ENCODE measurements at places on chromosomes 2 and 18.

DNA sequence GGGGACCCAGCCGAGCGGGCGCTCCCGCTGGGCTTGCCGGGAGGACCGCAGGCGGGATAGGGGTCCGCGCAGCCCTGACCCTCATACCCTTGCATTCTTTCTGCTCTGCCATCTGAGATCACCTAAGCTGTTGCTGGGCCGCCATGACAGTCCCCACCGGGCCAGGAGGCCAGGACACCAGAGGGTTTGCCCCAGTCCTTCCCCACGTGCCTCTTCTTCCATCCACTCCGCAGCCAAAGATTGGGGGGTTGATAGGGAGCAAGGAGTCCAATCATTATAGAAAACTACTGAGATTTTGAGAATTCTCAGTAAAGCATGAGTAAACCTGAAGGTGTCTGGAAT lies 453 bp upstream of the GRB14 start:
- no peak for DNase-seq

- peak; percentile 58 for DNase-seq
These were observed 71.1 kb downstream of the DSC3 start for GRCh38 chr18:30971338-30971956.

- no peak for DNase-seq
These were observed 24.6 kb upstream of the MAT2A start for GRCh38 chr2:85514323-85514722.

DNA sequence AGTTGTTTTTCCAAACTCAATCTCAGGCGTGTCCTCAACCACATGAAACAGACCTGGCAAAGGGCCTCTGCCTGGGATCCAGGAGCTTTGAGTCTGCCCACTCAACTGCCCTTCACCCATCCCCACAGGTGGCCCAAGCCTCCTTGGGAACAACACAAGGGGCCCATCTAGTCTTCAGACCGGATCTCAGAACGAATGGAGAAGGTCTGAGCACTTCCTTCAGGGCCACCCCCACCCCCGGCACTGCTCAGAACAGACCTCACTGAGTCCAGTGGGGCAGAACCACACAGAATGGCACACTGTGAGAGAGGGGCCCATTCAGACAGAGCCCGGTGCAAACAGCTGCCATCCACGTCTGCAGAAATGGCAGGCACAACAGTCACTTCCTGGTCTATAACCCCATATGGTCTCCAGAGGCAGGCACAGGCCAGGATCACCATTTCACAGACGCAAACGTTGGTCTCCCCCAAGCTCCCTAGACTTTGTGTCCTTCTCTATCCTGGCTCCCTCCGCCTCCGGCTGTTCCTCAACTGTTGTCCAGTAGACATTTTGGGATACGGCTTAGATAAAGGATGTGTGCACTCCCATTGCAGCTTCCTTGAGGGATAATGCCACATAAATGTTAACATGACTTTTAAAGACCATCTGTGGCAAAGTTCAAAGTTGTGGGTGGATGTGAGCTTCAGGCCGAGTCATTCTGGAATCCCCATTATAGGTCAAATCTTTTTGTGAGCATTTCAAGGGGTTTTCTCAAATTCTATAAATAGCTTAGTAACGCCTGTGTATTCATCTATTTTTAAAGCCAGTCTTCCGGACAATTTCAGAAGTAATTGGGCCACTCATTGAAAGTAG lies 149.7 kb downstream of the SMAD7 start:
- DNase-seq = no peak

DNA sequence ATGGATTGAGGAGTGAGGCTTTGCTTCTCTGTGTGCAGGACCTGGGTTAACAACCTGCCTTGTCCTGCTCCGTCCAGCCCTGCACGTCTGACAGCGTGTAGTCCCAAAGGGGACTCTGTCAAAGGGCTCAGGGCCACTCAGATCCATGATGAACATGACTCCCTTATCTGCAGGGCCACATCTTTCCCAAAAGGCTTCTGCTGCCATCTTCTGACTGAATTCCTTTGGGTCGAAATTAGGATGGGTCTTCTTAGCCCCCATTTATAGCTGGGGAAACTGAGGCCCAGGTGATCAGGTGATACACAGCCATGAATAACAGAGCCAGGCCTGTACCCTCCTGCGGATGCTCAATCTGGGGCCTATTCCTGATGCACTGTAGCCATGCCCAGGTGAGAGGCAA lies 109.2 kb downstream of the CELF4 start:
- DNase-seq = no peak

DNA sequence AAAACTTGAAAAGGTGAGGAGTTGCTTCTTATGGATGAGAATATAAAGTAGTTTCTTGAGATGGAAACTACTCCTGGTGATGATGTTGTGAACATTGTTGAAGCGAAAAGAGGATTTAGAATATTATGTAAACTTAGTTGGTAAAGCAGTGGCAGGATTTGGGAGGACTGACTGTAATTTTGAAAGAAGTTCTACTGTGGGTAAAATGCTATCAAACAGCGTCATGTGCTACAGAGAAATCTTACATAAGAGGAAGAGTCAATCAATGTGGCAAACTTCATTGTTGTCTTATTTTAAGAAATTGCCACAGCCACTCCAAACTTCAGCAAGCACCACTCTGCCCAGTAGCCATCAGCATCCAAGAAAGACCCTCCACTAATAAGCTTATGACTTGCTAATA lies 112.9 kb upstream of the ZEB2 start:
- DNase-seq = no peak

GRCh38 chr2:76870581-76870980 lies 651.6 kb downstream of the LRRTM4 start:
- no peak for DNase-seq

- no peak for DNase-seq
These were observed 6.2 kb upstream of the ARMC9 start for GRCh38 chr2:231191896-231192872.

GRCh38 chr18:3279201-3280185 lies 17.6 kb downstream of the MYL12B start:
- no peak for DNase-seq

GRCh38 chr2:174623690-174624089 lies 26.1 kb upstream of the WIPF1 start:
- DNase-seq = no peak

DNA sequence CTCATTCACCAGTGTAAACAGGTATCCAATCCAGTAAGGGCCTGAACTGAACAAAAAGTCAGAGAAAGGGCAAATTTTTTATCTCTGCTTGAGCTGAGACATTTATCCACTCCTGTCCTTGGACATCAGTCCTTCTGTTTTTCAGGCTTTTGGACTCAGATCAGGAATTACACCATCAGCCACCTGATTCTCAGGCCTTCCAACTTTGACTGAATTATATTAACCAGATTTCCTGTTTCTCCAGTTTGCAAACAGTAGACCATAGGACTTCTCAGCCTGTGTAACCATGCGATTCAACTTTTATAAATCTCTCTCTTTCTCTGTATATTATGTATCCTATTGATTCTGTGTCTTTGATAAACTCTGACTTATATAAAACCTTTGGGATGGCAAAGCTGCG lies 289.3 kb upstream of the CDH2 start:
- DNase-seq = no peak

DNA sequence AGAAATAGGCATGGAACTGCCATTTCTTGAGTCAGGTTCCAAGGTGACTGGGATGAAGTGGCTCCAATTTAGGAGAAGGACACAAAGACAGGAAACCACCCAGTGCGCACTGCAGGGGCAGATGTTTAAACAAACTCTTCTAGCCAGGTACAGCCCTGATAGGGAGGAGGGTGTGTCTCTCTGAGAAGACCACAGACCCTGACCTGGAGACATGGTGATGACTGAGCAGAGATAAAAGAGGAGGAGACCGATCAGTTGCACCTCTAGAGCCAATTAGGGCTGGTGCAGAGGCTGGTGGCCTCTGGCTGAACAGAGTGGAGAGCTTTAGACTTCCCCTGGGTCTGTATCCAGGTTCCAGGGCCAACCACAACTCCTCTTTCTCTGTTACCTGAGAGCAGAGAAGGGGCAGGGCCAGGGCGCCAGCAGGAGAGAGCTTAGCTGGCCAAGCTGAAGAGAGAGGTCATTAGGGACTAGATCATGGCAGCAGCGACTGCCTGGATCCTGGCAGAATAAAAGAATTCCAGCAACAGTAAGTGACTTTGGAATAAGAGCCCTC lies 5.4 kb upstream of the SPOPL start:
- no peak for DNase-seq

- no peak for DNase-seq
These were observed 107.2 kb upstream of the CDH2 start for GRCh38 chr18:28284132-28284531.

DNA sequence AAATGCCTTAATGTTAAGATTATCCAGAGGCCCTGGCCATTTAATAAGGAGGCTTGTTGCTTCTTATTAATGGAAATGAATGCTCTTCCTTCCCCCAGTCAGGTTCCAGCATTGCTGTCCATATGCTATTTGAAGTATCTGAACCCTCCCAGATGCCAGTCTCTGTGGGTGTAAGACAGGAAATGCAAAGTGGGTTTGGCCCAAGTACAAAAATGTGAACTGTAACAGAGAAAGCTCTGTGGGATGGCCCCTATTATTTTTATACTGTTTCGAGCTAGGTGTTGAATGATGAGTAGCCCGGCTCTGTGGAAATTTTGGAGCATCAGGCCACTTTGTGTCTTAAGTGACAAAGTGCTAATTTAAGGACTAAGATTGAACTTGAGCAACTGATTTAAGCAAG lies 141.0 kb downstream of the UXS1 start:
- DNase-seq = no peak

GRCh38 chr2:28627722-28628480 lies 123.7 kb upstream of the PPP1CB start:
- DNase-seq = no peak

- DNase-seq = no peak
These were observed 49.7 kb downstream of the RASGRP3 start for GRCh38 chr2:33526132-33526531.

GRCh38 chr18:48555465-48555995 lies 16.7 kb downstream of the CTIF start:
- DNase-seq = no peak

DNA sequence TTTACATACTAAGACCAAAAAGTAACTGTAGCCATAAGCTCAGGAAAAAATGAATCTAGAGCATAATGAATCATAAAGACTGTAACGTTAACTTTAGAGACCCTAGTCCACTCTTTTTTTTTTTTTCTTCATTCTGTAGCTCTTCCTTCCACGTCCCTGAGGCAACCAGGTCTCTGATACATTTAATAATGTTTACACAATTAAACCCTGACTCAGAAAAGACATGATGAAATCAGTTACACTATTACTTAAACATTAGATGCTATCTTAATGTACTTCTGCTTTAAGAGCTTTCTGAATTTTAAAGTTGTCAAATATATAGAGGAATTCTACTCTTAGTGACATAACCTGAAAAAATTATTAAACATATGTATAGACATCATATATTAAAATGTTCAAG lies 1121.5 kb upstream of the DDX18 start:
- DNase-seq = no peak

DNA sequence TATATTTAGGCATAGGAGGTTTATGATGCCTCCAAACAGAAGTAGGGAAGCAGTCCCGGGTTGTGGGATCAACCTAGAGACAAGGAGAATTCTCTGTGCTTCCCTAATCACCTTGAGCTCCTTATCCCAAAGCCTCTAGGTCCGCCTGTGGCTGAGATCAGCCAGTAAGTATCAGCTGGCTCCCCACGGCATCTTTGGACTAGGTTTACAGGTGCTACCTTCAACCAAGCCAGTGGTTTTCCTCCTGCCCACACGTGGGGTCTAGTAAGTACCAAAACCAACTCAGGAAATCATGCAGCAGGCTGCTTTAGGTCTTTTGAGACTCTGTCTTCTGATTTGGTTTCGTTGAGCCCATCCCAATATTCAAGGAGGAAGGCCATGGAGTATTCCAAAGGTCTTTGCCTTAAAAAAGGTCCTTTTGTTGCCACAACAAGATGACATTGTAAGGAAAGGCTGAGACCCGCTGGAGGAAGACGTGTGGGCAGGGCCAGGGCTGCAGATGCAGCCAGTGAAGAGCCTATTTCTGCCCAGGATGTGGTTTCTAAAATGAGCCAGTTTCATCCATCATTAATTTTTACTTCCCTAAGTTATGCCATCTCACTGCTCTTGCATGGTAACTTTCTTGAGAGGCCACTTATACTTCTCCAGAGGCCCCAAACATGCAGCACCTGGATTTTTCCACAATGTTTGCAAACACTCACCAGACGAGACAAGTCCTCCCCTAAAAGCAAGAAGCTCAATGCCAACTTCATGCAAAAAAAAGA lies 248.7 kb downstream of the RNF152 start:
- no peak for DNase-seq

DNA sequence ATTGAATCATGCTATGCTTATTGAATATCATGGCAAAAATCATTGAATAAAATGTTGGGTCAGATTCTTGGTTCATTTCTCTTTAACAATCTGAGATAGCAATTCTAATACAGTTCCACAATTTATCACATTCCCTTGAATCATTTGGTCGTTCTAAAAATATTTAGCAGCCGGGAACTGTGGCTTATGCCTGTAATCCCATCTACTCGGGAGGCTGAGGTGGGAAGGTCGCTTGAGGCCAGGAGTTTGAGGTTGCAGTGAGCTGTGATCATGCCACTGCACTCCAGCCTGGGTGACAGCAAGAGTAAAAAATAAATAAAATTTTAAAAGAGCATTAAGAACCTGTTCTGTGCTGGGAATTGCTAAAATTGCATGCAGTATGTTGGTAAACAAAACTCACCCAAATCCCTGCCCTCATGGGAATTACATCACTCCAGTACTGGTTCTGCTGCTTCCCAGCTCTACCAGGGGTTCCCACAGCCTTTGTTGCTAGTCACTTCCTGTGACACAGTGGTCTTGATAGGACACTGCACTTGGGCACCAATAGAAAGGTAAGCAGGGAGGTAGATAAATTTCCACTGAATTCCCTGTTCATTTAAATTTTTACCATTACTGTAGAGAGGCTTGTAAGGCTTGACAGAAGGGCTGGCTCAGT lies 200.4 kb downstream of the CTNNA2 start:
- DNase-seq = no peak

DNA sequence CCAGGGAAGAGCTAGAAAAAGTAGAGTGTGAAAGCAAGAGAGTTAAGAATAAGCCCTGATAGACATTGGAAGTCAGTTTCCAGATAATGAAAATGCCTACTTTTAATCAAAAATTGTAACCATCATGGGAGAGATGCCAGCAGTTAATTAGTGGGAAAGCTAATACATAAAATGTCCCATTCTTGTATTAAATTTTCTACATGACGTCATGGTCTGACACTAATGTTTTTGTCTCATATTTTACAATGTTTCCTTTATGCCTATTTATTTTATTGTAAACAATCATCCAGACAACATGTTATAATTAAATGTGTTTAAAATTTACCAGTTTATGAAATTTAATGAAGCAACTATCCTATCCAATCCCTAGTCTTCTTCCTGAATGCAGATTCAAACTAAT lies 26.3 kb upstream of the CCDC178 start:
- DNase-seq = no peak
